AG09309 (cell line): ENCODE measurements at places on chromosomes 7 and 10.

- DNase-seq, result no peak
These were observed 156.2 kb upstream of the GALNT17 start for GRCh38 chr7:70975754-70976153.

DNA sequence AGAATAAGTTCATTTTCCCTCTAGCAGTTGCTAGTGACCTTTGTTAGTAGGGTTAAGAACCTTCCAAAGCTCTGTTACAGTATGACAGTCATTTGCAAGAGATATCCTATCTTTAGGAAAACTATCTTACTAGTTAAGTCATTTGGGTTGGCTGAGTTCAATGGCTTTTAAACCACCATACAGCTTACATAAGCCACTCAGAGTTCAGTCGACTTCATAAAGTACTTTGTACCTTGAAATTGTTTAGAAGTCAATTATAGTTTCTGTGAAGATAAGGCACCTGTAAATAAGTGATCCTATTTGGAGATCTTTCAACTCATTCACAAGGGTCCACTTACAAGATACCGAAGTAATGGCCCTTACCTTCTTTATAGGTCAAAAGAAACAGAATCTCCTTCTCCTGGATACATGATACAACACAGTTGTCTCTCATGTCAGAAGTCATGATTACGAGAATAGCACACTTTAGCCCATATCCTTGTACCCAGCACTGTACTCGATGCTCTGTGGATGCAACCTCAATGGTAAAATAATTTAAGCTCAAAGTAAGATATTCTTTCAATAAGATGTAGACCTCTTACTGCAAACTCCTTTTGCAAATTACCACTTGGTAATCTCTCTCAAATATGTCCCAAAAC, 11.9 kb upstream of the ABCC2 start:
- no peak for DNase-seq

- DNase-seq, result no peak
These were observed 122.0 kb downstream of the PLCE1 start for GRCh38 chr10:94115725-94116124.

DNA sequence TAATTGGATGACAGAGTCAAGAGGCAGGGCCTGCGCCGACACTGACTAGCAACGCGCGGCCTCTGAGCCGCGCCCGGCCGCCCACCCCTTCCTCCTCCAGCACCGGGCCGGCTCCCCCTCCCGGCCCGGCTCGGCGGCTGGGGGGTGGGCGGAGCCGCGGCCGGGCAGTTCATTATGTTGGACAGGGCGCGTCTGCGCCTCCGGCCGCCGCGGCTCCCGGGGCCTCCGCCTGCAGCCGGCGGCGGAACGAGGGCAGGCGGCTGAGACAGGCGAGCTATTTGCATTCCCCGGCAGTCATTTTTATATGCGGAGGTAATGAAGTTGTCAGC, 106.7 kb downstream of the SNX10 start:
- DNase-seq, result no peak

- DNase-seq, result no peak
These were observed 158.5 kb upstream of the AUTS2 start for GRCh38 chr7:69439636-69440325.

DNA sequence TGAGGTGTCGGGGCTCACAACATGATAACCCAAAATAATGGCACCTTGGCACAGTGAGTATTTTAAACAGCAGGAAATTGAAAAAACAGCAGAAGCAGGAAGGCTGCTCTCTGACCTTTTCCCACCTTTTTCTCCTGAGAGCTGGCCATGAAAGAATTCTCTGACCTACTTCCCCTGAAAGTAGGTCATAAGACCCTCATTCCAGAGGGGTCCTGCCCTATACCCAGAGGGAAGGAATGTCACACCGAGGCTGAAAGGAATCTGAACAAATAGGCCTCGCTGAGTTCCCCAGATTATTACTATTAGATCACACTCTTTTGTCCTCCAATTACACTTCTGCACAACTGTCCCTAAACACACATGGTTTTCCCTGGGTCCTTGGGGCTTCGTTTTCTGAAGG, 18.8 kb downstream of the CPVL start:
- DNase-seq, result no peak

DNA sequence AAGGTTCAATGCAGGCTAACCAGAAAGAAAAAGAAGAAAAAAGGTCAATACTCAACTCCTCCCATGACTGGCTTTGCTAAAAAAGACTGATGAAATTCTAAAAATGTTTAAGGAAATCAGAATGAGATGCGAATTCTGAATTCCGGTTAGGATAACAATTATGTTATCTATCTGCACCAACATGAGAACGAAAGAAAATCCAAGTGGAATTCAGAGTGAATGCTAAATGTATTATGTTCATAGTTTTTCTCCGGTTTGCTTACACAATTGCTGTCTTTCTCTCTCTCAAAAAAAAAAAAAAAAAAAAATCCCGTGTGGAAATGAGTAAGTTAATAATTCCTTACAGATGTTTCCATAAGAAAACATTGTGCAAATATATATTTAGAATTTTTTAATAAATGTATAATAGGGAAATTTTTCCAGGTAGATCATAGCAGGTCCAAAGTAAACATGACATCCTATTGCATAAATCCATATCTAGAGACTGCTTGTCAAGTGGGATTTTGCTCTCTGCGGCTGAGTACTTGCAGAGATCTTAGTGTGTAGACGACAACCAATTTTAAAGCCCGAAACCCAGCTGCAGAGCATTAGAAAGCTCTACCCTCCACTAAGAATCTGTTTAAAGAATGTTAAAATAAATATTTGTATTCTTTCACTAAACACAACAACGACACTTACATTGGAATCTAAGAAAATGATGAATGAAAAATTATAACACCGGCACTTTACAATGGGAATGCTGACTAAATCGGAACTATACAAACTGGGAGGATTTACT, 104.0 kb downstream of the JAZF1 start:
- DNase-seq, result no peak

- no peak for DNase-seq
These were observed 55.4 kb upstream of the SGMS1 start for GRCh38 chr10:50679149-50679548.

DNA sequence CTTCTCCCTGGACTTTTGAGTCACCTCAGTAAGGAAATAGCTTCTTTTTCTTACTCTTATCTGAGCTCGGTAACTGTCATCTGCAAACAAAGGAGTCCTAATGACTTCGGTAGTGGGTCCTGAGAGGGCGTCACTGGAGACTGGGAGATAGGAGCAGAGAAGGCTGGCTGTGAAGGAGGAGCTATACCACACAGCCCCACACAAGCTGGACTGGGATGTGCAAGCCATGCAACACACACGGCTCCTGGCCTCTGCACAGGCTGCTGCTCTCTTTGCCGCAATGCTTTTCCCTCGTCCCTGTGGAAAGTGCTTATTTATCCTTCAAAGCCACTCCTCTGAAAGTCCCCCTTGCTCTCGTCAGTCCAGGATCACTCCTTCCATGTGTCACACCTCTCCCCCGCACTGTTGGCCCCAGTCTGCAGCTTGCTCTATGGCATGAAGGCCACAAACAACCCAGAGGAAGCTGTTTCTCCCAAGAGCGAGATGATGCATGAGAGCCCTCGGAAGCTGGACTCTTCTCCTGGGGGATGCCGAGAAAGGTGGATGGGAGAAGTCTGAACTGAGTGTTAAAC, 14.9 kb downstream of the TMEM273 start:
- no peak for DNase-seq

- DNase-seq, result peak; percentile 59
These were observed 41.6 kb upstream of the LYZL2 start for GRCh38 chr10:30671026-30671616.

DNA sequence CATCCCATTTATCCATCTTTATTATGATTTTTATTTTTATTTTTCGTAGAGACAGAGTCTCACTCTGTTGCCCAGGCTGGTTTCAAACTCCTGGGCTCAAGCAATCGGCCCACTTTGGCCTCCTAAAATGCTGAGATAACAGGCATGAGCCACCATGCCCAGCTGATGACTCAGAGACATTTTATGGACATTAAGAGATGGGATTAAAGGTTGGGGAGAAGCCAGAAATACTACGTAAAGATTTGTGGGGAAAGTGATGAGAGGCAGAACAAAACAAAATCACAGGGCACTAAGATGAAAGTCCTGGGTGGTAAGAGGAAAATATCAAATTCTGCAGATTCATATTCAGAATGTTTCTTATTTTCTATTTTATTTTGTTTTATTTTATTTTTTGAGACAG, 7.6 kb downstream of the WNT8B start:
- no peak for DNase-seq

- no peak for DNase-seq
These were observed 134.0 kb downstream of the TCF7L2 start for GRCh38 chr10:113084031-113084430.

DNA sequence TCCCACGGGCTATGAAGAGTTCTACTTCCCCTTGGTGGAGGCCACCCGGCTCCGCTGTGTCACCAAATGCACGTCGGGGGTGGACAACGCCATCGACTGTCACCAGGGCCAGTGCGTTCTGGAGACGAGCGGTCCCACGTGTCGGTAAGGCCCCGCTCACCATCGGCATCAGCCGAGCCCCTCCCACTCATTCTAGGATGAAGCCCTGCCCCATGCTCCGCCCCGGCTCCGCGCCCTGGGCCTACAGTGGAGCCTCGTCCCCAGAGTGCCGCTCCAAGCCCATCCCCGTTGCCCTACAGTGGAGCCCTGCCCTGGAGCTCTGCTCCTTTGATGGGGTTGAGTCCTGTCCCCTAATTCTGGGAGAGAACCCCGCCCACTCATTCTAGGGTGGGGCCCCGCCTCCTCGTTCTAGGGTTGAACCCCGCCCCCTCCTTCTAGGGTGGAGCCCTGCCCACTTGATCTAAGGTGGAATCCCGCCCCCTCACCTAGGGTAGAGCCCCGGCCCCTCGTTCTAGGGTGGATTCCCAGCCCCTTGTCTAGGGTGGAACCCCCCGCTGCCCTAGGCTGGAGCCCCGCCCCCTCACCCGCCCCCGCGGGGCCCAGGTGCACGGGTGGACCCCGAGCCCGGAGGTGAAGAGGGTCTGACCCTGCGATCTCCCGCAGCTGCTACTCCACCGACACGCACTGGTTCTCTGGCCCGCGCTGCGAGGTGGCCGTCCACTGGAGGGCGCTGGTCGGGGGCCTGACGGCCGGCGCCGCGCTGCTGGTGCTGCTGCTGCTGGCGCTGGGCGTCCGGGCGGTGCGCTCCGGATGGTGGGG, 3.4 kb upstream of the MUC12 start:
- DNase-seq, result no peak

DNA sequence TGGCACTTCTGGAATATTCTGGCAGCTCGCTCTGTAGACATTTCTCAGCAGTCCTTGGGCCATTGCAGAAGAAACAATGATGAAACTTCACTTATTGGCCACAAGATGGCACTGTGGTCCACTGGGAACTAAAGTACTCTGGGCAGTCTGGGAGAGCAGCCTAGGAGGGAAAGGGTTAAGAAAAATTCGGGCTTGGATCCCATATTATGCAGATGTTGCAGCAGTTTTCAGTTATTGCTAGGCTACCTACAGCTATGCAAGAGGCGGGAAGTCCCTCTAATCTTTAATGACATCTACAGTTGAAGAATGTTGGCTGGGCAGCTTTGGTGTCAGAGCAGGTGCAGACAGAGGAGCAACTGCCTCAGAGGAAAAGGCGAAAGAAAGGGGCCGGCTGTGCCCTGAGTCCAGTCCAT, 201.7 kb upstream of the PRSS58 start:
- DNase-seq, result peak; percentile 47

- DNase-seq, result no peak
These were observed 255.2 kb downstream of the SNX13 start for GRCh38 chr7:17685141-17685540.
